ENCODE measurements at places on chromosomes 2 and 18.

DNA sequence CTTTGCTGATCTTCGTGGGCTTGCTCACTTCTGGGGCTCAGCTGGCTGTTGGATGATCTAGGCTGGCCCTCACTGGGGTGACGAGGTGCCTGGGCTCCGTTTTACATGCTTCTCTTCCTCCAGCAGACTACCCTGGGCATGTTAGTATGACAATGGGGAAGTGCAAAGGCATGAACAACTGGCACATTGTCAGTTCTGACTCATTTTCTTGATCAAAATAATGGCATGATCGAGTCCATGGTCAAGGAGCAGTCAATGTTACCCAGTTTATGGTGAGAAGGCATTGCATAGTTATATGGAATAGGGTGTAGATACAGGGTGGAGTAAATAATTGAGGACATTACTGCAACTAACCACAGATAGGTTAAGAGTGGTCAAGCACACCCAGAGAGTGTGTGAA lies 10.0 kb upstream of the UPP2 start:
- DNase-seq: no peak

- peak; percentile 82 for DNase-seq
Observed at GRCh38 chr2:47065771-47066380, 89.2 kb downstream of the STPG4 start.

- peak; percentile 47 for DNase-seq
Observed at GRCh38 chr2:182897137-182897536, 30.7 kb upstream of the FRZB start.

GRCh38 chr2:106065268-106065982 lies 128.7 kb downstream of the UXS1 start:
- no peak for DNase-seq

- DNase-seq: peak; percentile 73
Observed at GRCh38 chr18:56574861-56575260, 63.5 kb downstream of the TXNL1 start.

DNA sequence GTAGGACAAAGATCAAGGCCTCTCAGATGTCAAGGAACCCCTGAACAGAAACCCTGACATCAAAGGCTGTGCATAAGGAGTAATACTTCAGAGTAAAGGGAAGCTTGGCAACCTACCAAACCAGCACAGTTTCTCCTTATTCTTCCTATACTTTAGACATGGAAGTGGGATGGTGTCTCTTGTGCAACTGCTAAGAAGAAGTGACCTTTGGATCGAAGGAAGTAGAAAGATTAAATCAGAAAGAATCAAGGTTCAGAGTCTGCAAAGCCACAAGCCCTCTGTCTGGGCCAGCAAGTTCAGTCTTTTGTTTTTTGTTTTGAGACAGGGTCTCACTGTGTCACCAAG lies 66.2 kb upstream of the SLC39A10 start:
- no peak for DNase-seq

DNA sequence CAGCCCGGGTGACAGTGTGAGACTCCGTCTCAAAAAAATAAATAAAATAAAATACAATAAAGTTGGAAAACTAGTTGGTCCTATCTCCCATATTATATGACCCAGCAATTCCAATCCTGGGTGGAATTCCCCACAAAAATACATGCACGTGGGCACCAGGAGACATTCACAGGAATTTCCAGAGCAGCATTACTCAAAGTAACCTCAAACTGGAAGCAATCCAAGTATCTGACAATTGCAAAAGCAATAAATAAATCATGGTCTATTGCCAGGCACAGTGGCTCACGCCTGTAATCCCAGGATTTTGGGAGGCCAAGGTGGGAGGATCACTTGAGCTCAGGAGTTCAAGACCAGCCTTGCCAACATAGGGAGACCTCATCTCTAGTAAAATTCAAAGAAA lies 101.2 kb upstream of the MAP4K4 start:
- peak; percentile 49 for DNase-seq

GRCh38 chr2:1169291-1169949 lies 218.8 kb downstream of the SNTG2 start:
- no peak for DNase-seq

- DNase-seq: peak; percentile 27
Observed at GRCh38 chr2:98137196-98137595, 50.2 kb downstream of the VWA3B start.

- no peak for DNase-seq
Observed at GRCh38 chr18:12599966-12600365, 57.9 kb downstream of the SPIRE1 start.

- DNase-seq: no peak
Observed at GRCh38 chr2:134248913-134249312, 5.0 kb upstream of the MGAT5 start.

DNA sequence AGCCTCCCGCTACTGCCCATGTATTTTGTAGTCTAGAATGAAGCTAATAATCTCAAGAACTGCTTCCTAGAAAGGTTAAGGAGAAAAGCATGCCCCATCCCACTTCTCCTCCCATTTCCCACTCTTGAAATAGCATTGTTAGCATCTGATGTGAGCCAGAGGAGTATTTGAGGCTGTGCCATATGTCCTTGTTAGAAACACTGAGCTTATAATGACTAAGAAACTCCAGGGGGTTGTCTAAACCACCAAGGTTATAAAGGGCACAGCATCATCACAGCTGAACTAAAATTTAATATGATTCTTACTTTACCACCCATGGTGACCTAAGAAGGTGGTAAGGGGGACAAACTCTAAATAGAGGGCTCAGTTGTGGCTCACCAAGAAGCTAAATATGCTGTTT lies 16.6 kb downstream of the TSPYL6 start:
- peak; percentile 58 for DNase-seq

Measured in amniotic epithelial cell (primary cell).